GM18507 (cell line): ENCODE measurements at places on chromosomes 11 and 22.

GRCh38 chr22:24819911-24820461 is 14.0 kb downstream of the SGSM1 start:
- no peak for DNase-seq

- DNase-seq, result no peak
These were observed 1.6 kb downstream of the GTPBP1 start for GRCh38 chr22:38707346-38707745.

GRCh38 chr11:129106788-129107187 is 85.3 kb downstream of the ARHGAP32 start:
- no peak for DNase-seq

- peak; percentile 47 for DNase-seq
These were observed 32.2 kb downstream of the RPL3 start for GRCh38 chr22:39287076-39287725.

DNA sequence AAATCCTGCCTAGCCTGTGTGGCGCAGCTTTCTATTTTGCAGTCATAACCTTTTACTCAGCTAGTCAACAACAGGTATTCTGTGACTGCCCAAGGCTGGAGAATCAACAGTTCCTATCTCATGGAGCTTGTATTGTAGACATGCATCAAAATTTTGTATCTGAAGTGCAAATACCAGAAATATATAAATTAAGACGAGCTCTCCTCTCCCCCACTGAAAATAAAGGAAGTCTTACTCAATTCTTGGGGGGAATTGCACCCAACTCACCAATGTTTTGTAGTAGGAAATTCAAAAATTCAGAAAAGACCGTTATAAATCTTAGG is 153.4 kb downstream of the NCAM1 start:
- no peak for DNase-seq

- DNase-seq, result no peak
These were observed 41.7 kb downstream of the CASP12 start for GRCh38 chr11:104856607-104857006.

- DNase-seq, result no peak
These were observed 3.4 kb downstream of the FAM83F start for GRCh38 chr22:39997939-39998726.

GRCh38 chr11:68040101-68040956 is 1.5 kb downstream of the TCIRG1 start:
- peak; percentile 77 for DNase-seq

DNA sequence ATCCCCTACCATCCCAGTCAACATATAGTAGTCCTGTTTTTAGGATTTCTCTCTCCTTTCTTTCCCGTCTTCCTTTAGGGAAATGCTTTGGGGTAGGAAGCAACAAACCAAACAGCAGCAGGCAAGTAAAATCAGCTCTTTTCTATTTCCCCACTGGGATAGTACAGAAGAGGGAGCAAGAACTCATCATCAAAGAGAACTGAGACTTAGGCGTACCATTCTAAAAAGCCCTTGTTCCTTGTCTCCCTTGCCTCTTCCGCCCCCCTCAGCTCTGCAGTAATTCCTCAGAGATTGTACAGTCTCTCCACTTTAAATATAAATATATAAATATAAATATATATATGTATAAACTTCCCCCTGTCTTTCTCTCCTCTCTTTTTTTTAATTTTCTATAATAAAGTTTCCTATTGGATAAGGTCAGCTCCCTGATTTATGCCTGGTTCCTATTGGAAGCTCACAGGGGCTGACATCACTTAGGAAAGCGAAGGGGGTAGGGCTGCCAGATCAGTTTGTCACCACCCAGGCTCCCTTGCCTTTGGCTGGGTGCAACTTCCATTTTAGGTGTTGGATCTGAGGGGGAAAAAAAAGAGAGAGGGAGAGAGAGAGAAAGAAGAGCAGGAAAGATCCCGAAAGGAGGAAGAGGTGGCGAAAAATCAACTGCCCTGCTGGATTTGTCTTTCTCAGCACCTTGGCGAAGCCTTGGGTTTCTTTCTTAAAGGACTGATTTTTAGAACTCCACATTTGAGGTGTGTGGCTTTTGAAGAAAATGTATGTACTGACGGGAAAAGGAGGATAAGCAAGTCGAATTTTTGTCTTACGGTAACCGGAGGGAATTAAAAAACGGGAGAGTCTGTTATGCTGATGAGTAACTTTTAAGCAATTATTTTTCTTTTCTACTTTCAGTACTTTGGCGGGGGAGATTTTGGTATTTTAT is at the start of gene CTNND1:
Gene CTNND1 (plus strand): TSS at position 502 of the 934 bp plus-strand sequence. CDS start 29,677 bp downstream, outside the sequence.
- no peak for DNase-seq

- no peak for DNase-seq
These were observed 659.9 kb upstream of the LUZP2 start for GRCh38 chr11:23836981-23837380.

DNA sequence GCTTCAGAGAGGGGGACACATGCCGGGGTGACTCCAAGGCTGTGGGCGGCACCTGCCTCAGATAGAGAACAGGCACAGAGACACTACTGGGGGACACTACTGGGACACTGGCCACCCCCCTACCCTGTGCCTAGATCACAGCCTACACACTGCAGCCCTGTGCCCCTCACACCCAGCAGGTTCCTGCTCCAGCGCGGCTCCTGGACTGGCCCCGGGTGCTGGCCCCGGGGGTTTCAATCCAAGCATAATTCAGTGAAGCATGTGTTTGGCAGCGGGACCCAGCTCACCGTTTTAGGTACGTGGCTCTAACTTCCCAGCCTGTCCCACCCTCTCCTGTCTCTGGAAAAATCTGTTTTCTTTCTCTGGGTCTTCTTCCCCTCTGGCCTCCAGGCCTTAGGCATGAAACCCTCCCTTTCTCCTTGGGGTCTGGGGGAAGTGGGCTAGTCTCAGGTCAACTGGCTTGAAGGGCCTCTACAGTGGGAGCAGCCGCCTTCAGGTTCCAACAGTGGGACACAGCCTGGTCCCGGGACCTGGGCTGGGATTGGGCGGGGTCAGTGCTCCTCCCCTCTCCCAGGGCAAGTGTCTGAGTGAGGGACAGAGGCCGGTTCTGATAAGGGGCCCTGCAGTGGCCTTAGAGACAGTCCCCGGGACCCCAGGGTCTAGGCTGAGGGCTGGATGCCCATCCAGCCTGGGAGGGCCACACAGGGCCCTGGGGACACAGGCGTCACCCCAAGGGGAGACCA is 98.8 kb downstream of the CRYBB2 start:
- no peak for DNase-seq

GRCh38 chr22:30556388-30556787 is 9.8 kb upstream of the SEC14L6 start:
- DNase-seq, result no peak

DNA sequence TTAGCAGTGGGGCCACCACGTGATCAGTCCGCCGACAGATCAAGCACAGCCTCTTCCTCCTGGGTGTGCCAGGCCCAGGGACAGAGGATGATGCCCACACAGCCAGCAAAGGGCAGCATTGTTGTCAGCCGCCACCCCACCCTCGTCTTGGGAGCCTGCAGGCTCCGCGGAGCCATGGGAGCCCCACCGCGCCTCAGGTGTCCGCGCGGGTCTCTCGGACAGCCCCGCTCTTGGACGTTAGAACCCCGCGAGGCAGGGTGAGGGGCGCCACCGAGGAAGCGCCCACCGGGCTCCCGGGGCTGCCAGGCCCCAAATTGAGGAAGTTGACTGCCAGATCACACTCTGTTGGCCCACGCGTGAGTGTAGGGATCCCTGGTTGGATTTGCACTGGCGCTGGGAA is 83.9 kb upstream of the MS4A8 start:
- no peak for DNase-seq

GRCh38 chr11:2912498-2912897 is 16.7 kb downstream of the PHLDA2 start:
- no peak for DNase-seq

GRCh38 chr22:40399621-40400020 is 29.2 kb downstream of the SGSM3 start:
- DNase-seq, result no peak

GRCh38 chr11:131154351-131154750 is 216.1 kb upstream of the NTM start:
- no peak for DNase-seq

DNA sequence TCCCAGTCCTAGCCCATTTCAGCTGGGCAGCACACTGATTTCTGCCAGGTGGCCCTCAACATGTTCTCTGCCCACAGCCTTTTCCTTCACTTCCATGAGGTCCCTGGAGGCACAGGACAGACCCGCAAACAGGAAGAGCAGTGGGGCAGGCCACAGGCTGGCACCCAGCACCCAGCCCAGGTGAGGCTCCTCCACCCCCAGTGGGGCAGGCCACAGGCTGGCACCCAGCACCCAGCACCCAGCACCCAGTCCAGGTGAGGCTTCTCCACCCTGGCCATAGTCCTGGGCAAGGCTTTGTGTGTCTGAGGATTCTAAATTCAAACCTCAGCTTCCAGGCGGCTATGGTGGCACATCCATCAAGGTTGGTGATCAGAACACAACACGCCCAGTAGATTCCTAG is 1413.0 kb downstream of the BRD1 start:
- no peak for DNase-seq

GRCh38 chr11:17651061-17651460 is 68.3 kb upstream of the MYOD1 start:
- DNase-seq, result no peak

DNA sequence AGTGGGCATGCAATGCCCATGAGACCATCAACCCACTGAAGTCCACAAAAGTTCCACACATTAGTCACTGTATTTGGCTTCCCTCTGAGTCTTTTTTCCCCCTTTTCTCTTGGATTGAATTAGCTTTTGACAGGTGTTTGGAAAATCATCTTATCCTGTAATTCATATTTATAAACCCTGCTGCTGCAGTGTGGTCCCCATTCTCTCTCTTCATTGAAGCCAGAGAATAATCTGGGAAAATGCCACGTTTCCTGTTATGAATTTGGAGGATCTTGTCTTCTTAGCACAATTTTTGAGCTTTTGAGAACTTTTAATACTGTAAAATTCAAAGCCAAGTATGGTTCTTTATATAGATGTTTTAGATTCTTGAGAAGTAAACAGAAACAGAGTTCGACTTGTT is 84.8 kb downstream of the UVRAG start:
- no peak for DNase-seq

GRCh38 chr11:66815646-66816045 is 27.6 kb upstream of the RCE1 start:
- DNase-seq, result no peak

DNA sequence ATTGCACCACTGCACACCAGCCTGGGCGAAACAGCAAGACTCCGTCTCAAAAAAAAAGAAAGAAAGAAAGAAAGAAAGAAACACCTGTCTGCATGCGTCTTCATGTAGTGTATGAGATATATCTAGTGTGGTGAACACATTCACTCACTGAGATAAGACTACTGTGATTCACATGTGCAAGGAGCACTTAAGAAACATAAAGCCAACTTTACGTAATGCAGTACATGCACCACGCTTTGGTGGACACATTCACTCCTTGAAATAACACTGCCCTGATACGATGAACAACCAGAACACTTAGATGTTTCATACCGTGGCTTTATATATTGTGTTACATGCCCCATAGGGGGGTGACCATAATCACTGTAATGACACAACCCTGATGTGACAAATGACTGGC is 96.0 kb downstream of the MICAL3 start:
- DNase-seq, result no peak

- no peak for DNase-seq
These were observed 12.9 kb downstream of the ZNF74 start for GRCh38 chr22:20406686-20407408.

- DNase-seq, result peak; percentile 42
These were observed 29.8 kb upstream of the CRTAM start for GRCh38 chr11:122808478-122808869.

- DNase-seq, result no peak
These were observed 43.0 kb upstream of the RTL6 start for GRCh38 chr22:44540756-44541670.

GRCh38 chr11:115421992-115422689 is 82.1 kb downstream of the CADM1 start:
- DNase-seq, result no peak

- DNase-seq, result no peak
These were observed 7.6 kb downstream of the MMP20 start for GRCh38 chr11:102617466-102618008.

DNA sequence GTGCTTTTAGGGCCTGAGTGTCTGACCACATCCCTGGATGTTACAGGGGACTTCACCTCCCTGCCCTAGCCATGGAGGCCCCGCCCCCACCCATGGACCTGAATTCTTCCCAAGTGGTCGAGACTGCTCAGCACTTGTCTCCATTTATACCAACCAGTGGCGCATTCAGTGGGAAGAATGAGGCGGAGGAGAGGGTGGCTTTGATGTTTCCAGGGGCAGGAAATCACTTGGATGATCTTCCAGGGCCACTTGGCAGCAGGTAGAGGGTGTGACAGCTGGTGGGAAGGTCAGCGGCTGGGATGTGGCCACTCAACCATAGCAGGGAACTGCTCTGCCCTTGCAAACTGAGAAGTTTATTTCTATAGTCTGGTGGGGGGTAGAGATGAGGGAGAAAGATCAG is 155.1 kb upstream of the BLID start:
- DNase-seq, result no peak

- DNase-seq, result peak; percentile 67
These were observed 55.3 kb upstream of the FBXO3 start for GRCh38 chr11:33829430-33830141.

- DNase-seq, result no peak
These were observed 1485.7 kb downstream of the BRD1 start for GRCh38 chr22:48342016-48342415.

- DNase-seq, result no peak
These were observed 759 bp downstream of the DESI1 start for GRCh38 chr22:41619979-41620588.

GRCh38 chr11:73991471-73992006 is 8.9 kb upstream of the UCP2 start:
- DNase-seq, result no peak

DNA sequence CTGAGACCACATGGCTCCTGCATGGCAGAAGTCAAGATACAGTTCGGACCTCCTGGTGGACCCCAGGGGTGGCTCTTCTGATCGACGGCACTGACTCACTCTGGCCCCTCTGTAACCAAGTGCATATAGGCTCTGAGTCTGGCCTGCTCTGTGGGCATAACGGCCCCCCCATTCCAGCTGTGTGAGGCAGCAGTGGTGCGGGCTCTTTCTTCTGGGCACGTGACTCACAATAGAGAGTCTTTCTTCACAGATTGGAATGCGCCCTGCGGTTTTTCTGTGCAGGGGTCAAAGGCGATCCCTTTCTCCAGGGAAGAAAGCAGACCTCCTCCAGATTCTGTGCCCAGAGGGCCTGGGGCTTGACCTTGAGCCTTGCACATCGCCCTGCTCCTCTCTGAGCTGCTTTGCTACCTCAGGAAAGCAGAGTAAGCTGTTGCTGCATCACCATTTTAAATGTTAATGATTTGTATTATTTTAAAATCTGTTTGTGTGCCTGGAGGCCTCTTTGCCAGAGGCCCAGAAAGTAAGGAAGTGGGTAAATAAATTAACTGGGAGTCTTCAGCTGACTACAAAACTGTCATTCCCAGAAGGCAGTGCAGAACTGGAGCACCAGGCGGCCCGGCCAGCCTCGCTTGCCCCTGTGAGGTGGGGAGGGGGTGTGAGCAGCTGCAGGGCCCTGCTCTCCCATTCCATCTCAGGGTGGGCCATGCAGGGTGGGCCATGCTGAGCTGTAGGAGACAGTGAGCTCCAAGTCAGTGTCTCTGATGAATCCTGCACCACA is 199.0 kb downstream of the GRIK4 start:
- DNase-seq, result no peak

GRCh38 chr11:71153005-71153390 is 99.4 kb downstream of the SHANK2 start:
- no peak for DNase-seq

- DNase-seq, result no peak
These were observed 141.3 kb upstream of the CCDC90B start for GRCh38 chr11:83427501-83427900.
